ENCODE measurements at places on chromosomes 3 and 15. TPM values are rescaled to one million over a fixed set of nuclear protein-coding genes. Genes with fewer than 3 reads are reported as not detected.

The SPINT1 gene
- total RNA-seq, result 0.36 TPM

The GABRR3 gene
- not detected for total RNA-seq

The SCN11A gene
- under 0.01 TPM for total RNA-seq

The TBCCD1 gene
- 15.2 TPM for total RNA-seq

The CHST13 gene
- not detected for total RNA-seq

The MITF gene
- total RNA-seq, result 12.6 TPM

The PPP2R3A gene
- total RNA-seq, result 9.6 TPM

The CCR4 gene
- total RNA-seq, result under 0.01 TPM

The AHSG gene
- not detected for total RNA-seq

The GNL3 gene
- 78.8 TPM for total RNA-seq

The CCRL2 gene
- 0.26 TPM for total RNA-seq

The TMEM108 gene
- total RNA-seq, result not detected

The FAM81A gene
- total RNA-seq, result 0.33 TPM

The DPPA2 gene
- not detected for total RNA-seq

The SCAANT1 gene
- not detected for total RNA-seq

The CPLX3 gene
- total RNA-seq, result not detected

The SLC15A2 gene
- 0.26 TPM for total RNA-seq

The SLC7A14 gene
- total RNA-seq, result 0.83 TPM

The POLQ gene
- 1.3 TPM for total RNA-seq

The RPL39L gene
- total RNA-seq, result 13.8 TPM

The PLS1 gene
- total RNA-seq, result 1.7 TPM

The CCR3 gene
- not detected for total RNA-seq

The ANKRD28 gene
- 167 TPM for total RNA-seq

The CDHR4 gene
- 0.07 TPM for total RNA-seq

The CHRNA5 gene
- 0.78 TPM for total RNA-seq

The ACTC1 gene
- total RNA-seq, result 0.23 TPM

The SPATA12 gene
- total RNA-seq, result not detected

The RLBP1 gene
- total RNA-seq, result not detected

The MKRN2 gene
- 29.7 TPM for total RNA-seq

The DNAH12 gene
- 0.13 TPM for total RNA-seq

The PLAAT1 gene
- total RNA-seq, result not detected

The TLR9 gene
- 0.23 TPM for total RNA-seq

The CFAP20DC gene
- total RNA-seq, result 1.6 TPM

The ERICH6 gene
- 0.03 TPM for total RNA-seq

The CTXND1 gene
- total RNA-seq, result not detected

The PPP1R14D gene
- not detected for total RNA-seq

The GLCE gene
- 8.4 TPM for total RNA-seq

The ITGA11 gene
- total RNA-seq, result 190 TPM

The SERF2 gene
- 537 TPM for total RNA-seq

The CASR gene
- not detected for total RNA-seq

The GABRG3 gene
- not detected for total RNA-seq

The HYAL1 gene
- total RNA-seq, result 2.5 TPM

The TMEM158 gene
- 17.7 TPM for total RNA-seq

The NSMCE3 gene
- total RNA-seq, result 7.8 TPM

The LYZL4 gene
- total RNA-seq, result not detected

The PPCDC gene
- total RNA-seq, result 7.4 TPM

The OGG1 gene
- 16.4 TPM for total RNA-seq

The FBXO45 gene
- 8.9 TPM for total RNA-seq

The GRAMD1C gene
- total RNA-seq, result 4.2 TPM

The PLSCR5 gene
- total RNA-seq, result not detected

The CLDN16 gene
- total RNA-seq, result 0.30 TPM

The LRRC15 gene
- 3.8 TPM for total RNA-seq

The FSIP1 gene
- total RNA-seq, result 1.6 TPM

The HMG20A gene
- total RNA-seq, result 28.2 TPM

Measured in smooth muscle cell of the pulmonary artery (primary cell).